ENCODE measurements at places on chromosomes 13 and 19.
A peak's percentile ranks its signal among the peaks of the same experiment; 100 is the strongest.

- no peak for DNase-seq
Observed at GRCh38 chr19:11194656-11195558, 2.4 kb downstream of the KANK2 start.

DNA sequence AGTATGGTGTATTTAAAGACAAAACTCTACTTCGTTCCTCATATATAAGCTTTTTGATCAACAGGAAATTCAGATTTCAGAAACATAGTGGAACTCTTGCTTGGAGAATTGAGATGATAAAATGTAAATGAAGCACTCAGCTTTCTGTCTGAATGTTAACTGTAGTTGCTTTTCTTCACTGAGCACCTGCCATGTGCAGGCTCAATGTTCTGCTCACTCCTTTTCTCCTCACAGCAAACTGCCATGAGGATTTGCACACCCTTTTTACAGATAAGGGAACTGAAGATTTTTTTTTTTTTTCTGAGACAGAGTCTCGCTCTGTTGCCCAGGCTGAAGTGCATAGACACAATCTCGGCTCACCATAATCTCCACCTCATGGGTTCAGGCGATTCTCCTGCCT is 28.0 kb upstream of the FOXO1 start:
- no peak for DNase-seq

- DNase-seq: no peak
Observed at GRCh38 chr19:43318203-43318602, 35.3 kb upstream of the CD177 start.

DNA sequence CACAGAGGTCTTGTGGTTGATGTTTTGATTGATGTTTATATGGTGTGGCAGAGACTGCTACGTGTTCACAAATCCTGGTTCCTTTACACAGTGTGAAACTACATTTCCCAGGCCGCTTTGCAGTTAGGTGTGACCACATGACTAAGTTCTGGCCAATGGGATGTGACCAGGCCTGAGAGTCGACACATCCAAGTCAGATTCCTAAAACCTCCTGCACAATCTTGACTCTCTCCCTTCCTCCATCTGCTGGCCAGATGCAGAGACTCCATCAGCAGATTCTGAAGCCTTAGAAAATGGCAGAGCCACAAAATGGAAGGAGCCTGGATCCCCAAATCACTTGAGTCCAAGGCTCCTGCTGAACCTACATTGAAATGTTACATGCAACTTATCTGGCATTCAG is 12.6 kb downstream of the CD37 start:
- peak; percentile 48 for DNase-seq

DNA sequence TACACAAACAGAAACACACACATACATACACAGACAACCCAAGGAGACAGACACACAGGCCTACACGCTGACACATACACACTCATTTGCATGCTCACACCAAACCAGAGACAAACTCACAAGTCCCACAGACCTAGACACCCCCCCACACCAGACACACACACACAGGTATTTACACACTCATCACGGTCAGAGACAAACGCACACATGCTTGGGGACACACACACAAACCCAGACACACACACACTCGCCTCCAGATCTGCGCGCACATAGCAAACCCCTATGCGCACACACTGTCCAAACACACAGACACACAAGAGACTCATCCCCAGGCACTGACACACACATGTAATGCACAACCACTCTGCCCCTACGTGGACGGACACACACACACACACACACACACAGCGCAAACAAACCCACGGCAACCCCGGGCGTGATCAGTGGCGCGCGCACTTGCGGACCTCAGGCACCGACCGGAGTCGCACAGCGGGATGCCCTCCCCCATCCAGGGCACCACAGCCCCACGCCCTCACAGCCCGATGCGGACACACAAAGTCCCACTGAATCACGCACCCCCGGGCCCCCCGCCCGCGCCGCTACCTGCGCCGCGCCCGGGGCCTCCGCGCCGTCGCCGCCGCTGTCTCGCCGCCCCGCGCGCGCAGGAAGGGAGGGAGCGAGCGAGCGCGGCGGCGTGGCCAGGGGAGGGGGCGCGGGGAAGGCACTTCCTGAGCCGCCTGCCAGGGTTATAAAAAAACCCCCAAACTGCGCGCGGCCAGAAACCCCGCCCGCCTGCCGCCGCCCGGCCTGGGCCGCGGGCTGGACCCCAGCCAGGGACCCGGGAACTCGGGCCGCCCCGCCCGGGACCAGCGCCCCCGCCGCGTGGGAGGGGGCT is at the start of gene ADAMTS10:
Gene ADAMTS10 (minus strand): TSS at position 675 of the 895 bp plus-strand sequence. CDS start 5,005 bp downstream, outside the sequence.
- no peak for DNase-seq

DNA sequence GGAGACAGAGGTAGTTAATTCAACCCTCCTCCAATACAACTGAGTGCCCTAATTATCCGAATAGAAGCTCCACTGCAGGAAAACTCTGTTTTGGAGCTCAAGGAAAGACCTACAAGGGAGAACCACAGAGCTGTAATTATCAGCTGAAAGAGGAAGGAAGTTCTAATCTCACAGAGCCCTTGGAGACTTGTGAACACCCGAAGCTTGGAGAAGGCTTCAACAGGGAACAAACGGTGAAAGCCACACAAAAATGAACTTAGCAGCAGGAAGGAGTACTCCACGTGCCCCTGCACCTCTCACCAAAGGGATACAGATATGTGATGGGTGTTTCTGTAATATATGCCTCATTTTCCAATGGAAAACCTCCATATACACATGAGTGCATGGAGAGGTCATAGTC is 61.1 kb downstream of the IRS2 start:
- DNase-seq: no peak

- no peak for DNase-seq
Observed at GRCh38 chr19:581399-582111, 8.1 kb upstream of the HCN2 start.

- DNase-seq: no peak
Observed at GRCh38 chr13:49616676-49617065, 11.6 kb upstream of the ARL11 start.

GRCh38 chr19:17794731-17795494 is at the start of gene B3GNT3:
TSS of gene B3GNT3 (plus strand) at chr19:17795138. CDS start at chr19:17807808, 12,670 bp downstream.
- DNase-seq: peak; percentile 62

GRCh38 chr13:111944171-111944583 is 122.8 kb upstream of the SOX1 start:
- no peak for DNase-seq

DNA sequence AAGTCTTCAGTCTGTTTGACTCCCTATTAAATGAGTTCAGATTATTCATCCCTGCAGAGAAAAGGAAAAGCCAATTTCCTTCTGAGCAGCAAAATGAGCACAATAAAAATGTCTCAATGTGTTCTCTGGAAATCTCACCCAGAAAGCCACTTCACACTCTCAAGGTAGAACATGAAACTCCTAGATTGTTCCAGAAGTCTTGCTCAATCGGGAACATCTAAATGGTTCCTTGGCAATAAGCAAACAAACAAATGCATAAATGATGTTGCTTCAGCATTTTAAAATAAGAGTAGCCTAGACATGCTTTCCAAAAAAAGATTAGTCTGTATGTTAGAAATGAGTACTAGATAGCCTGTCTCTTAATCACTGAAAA is 59.7 kb upstream of the TNFRSF19 start:
- no peak for DNase-seq

DNA sequence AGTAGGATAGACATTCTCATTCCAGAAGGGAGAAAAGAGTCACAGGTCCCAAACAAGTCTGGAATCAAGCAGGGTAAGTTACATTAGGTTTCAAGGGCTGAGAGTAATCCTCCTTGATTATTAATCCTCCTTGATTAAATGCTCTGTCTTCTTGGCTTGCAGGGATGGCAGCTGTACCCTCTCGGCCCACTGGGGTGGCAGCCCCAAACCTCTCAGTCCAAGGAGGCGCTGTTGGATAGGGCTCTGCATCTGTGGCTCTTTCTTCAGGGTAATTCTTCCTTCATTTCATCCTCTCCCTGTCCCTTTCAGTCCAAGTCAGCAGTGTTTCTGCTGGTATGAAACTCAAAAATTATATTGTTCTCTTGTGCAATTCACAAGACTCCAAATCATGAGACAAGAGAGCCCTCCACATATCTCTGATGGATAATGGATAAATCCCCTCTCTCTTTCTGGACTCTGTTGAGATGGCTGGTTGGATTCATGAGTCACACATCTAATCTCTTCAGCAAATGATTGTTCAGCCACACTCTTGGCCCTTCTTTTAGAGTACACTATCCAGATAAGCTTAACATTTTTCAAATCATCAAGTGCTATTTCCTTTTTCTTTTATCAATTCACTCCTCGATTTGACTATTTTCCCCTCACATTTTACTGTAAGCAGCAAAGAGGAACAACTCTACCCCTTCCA is 323.7 kb upstream of the HTR2A start:
- DNase-seq: no peak

DNA sequence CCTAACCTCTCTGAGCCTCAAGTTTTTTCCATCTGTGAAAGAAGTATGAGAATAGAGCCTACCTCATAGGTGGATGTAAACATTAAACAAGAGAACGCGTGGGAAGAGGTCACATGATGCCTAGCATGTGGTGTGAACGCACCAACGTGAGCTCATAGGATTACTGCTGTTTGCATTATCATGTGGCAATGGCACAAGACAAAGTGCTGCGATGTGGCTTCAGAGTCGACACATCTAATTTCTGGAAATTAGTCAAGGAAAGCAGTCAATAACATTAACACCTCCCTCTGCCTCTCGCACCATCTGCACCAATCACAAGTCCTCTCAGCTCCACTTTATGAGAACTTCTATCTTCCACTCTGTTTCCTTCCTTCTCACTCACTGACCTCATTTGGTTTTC is 489.7 kb downstream of the COG6 start:
- no peak for DNase-seq
